ENCODE measurements at places on chromosomes 1 and 21.

- H3K27me3 ChIP-seq = no peaks in the 10 kb centered on the region
- no peak overlapping the region for H3K4me3 ChIP-seq
- H3K4me1 ChIP-seq = no peaks in the 10 kb centered on the region
- no peak for DNase-seq
These were observed 18.3 kb upstream of the MPL start for GRCh38 chr1:43319288-43319687.

GRCh38 chr1:53893999-53894636, at the start of gene DIO1:
Gene DIO1 (plus strand): TSS chr1:53894187. CDS start chr1:53894211, 24 bp downstream.
- H3K27me3 ChIP-seq = no peaks in the 10 kb centered on the region
- H3K4me3 ChIP-seq = no peak within 1 kb of the TSS
- no peak for DNase-seq
- no peak within 1 kb of the TSS for H3K27ac ChIP-seq
- no peaks in the 10 kb centered on the region for H3K36me3 ChIP-seq

- no peaks in the 10 kb centered on the region for H3K27me3 ChIP-seq
- H3K27ac ChIP-seq = no peak overlapping the region
- DNase-seq = no peak
- H3K36me3 ChIP-seq = no peaks in the 10 kb centered on the region
- no peak overlapping the region for H3K4me3 ChIP-seq
These were observed 40.2 kb upstream of the SLC35D1 start for GRCh38 chr1:67094191-67094590.

GRCh38 chr1:40824591-40825434, 37.4 kb downstream of the CITED4 start:
- no peak overlapping the region for H3K27ac ChIP-seq
- no peak for DNase-seq
- H3K27me3 ChIP-seq = no peaks in the 10 kb centered on the region
- no peaks in the 10 kb centered on the region for H3K36me3 ChIP-seq
- H3K4me3 ChIP-seq = no peak overlapping the region

DNA sequence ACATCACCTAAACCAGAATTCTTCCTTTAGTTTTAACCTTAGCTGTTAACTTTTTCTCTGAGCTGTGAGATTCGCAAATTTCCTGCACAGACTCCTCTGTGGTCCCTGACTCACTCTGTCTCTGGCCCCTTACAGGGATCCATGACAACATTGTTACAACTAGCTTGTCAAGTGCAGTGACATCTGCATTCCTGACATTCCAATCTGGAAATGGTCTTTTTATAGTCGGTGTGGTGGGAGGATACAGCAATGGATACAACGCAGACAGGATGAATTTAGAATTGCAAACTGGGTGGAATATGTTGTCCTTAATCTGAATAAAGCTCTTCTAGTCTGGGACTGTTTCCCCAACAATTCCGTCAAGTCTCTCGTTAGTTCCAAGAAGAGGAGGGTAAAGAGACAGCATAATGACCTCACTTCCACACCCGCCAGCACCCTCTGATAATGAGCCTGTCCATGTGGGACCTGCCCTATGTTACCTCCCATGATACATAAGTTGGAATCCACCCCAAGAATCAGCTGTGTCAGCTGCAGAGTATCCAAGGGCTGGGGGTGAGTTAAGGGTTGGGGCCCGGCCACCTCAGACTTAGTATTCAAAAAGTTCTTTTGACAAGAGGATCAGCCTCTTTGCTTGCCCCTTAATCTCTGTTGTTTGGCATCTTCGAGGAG, 49.4 kb downstream of the ILDR2 start:
- DNase-seq = no peak
- no peak overlapping the region for H3K27ac ChIP-seq
- H3K36me3 ChIP-seq = no peaks in the 10 kb centered on the region
- H3K4me3 ChIP-seq = no peak overlapping the region
- no peaks in the 10 kb centered on the region for H3K4me1 ChIP-seq
